ENCODE measurements at places on chromosomes 12 and 14.

- H3K4me3 ChIP-seq, result no peak overlapping the region
- H3K36me3 ChIP-seq, result no peaks in the 10 kb centered on the region
- H3K27ac ChIP-seq, result no peak overlapping the region
- DNase-seq, result no peak
- H3K27me3 ChIP-seq, result no peaks in the 10 kb centered on the region
These were observed 315.7 kb downstream of the SLC16A7 start for GRCh38 chr12:59911516-59911915.

DNA sequence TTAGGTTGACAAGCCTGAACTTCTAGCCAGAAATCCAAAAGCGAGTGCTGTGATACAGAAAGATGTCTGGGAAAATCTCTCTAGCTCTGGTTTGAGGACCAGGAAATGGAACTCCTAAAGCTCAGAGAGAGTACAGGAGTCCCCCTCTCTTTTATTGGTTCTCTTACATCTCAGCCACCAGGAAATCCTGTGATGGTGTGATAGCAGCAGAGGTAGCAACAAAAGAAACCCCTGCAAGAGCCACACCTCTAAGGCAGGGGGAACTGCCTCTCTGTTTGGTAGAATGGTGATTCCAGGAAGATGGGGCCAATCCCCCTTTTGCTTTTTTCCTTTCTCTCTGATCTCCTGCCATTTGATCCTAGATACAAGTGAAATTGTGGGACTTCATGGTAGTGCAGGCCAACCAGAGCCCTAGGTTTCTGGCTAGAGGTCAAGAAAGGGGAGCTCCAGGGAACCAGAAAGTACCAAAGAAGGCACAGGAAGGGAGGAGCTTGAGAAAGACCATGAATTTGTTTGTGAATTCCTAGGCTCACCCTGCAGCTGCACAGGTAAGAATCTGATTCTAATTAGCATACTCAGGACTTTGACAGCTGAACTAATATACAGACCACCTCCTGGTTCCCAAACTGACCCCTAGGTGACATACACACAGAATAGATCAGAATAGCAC is 88.5 kb downstream of the PAPLN start:
- H3K4me1 ChIP-seq, result peaks cover 18% of the 10 kb centered on the region
- no peaks in the 10 kb centered on the region for H3K27me3 ChIP-seq
- no peak overlapping the region for H3K27ac ChIP-seq
- no peaks in the 10 kb centered on the region for H3K36me3 ChIP-seq
- H3K4me3 ChIP-seq, result peak overlapping the region; percentile 28
- DNase-seq, result peak; percentile 72

DNA sequence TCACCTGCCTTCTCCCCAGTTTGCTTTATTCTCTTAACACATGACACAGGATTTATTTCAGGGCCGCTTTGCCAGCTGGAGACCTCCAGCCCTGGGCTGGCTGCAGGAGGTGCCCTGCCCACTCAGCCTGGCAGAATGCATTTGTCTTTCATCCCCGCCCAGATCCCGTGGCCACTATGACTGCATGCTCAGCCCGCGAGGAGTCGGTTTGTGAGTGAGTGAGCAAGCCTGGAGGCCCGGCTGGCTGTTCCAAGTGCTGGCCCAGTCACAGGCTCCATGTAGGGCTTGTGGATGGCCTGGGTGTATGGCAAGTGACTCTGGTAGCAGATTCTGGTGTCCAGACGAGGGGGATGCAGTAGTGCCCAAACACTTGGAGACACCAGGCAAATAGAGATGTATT is 2.1 kb downstream of the TDP1 start:
- H3K4me3 ChIP-seq, result no peak overlapping the region
- H3K36me3 ChIP-seq, result peaks cover 10% of the 10 kb centered on the region
- H3K27me3 ChIP-seq, result no peaks in the 10 kb centered on the region
- peaks cover 60% of the 10 kb centered on the region for H3K4me1 ChIP-seq

GRCh38 chr12:109914461-109914860 is 14.4 kb downstream of the TCHP start:
- no peak overlapping the region for H3K27ac ChIP-seq
- no peaks in the 10 kb centered on the region for H3K4me1 ChIP-seq
- H3K27me3 ChIP-seq, result no peaks in the 10 kb centered on the region
- peaks cover 91% of the 10 kb centered on the region for H3K36me3 ChIP-seq

DNA sequence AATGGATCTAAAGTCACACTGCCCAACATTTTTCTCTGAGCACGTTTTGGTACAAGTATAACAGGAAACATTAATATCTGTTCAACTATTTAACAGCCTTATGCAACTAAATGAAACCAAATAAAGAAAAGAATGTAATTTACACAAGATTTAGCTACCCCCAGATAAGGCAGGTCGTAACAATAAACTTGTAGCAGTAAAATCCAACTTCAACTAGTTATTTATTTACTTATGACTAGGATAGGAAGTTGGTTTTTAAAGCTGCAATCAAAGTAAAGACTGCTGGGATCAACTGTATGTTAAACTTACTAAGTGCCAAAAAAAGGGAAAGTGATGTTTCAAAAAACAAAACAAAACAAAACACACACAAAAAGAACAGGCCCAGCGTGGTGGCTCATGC is 30.9 kb downstream of the FERMT2 start:
- peak overlapping the region; percentile 82 for H3K27ac ChIP-seq
- H3K4me3 ChIP-seq, result no peak overlapping the region
- peaks cover 21% of the 10 kb centered on the region for H3K4me1 ChIP-seq
- H3K36me3 ChIP-seq, result no peaks in the 10 kb centered on the region
- no peaks in the 10 kb centered on the region for H3K27me3 ChIP-seq
- no peak for DNase-seq

GRCh38 chr12:50786498-50787231 is 22.8 kb downstream of the ATF1 start:
- DNase-seq, result no peak
- no peaks in the 10 kb centered on the region for H3K27me3 ChIP-seq
- peaks cover 15% of the 10 kb centered on the region for H3K36me3 ChIP-seq
- peaks cover 11% of the 10 kb centered on the region for H3K4me1 ChIP-seq
- no peak overlapping the region for H3K4me3 ChIP-seq

- no peaks in the 10 kb centered on the region for H3K36me3 ChIP-seq
- peak overlapping the region; percentile 99 for H3K4me3 ChIP-seq
- DNase-seq, result peak; percentile 11
- peak overlapping the region; percentile 98 for H3K27ac ChIP-seq
- H3K27me3 ChIP-seq, result no peaks in the 10 kb centered on the region
- peaks cover 32% of the 10 kb centered on the region for H3K4me1 ChIP-seq
These were observed 731 bp upstream of the PCNX4 start for GRCh38 chr14:60090864-60091519.

DNA sequence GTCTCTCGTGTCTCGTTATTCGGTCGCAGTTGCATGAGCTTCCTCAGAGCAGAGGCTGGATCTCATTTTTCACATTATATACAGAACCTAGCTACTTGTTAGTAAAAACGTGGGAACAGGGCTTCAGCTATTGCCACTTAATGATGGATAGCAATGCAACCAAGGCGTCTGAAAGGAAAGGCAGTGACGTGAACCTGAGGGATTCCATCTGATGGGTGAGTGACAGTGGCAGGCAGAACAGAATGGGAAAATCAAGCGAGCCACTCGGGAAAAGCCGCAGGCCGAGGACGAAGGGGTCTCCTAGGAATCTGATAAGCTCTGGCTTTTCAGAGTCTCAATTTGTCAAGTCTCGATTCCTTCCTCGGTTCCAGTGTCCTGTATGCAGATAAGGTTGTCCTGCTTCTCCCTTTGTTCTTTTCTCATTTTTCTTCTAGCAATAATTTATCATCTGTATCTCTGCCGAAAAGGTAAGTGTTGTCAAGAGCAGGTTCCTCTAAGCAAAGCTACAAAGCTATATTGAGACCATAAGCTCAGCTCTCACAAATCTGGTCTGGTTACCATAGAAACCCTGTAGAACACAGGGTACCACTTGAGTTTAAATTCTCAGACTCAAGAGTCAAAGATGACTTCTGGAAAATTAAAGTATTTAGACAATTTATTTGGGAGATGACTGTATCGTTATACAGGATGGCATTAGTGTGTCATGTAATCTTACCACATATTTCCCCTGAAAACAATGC is 416.6 kb downstream of the GLT1D1 start:
- no peaks in the 10 kb centered on the region for H3K27me3 ChIP-seq
- H3K4me3 ChIP-seq, result no peak overlapping the region
- H3K4me1 ChIP-seq, result no peaks in the 10 kb centered on the region
- DNase-seq, result no peak

GRCh38 chr14:71686677-71687076 is 245.6 kb upstream of the RGS6 start:
- H3K4me1 ChIP-seq, result no peaks in the 10 kb centered on the region
- H3K36me3 ChIP-seq, result peaks cover 22% of the 10 kb centered on the region
- H3K4me3 ChIP-seq, result no peak overlapping the region
- no peak overlapping the region for H3K27ac ChIP-seq
- H3K27me3 ChIP-seq, result no peaks in the 10 kb centered on the region
- DNase-seq, result no peak

GRCh38 chr12:117470804-117471203 is 109.4 kb upstream of the NOS1 start:
- no peaks in the 10 kb centered on the region for H3K4me1 ChIP-seq
- no peaks in the 10 kb centered on the region for H3K36me3 ChIP-seq
- H3K27ac ChIP-seq, result no peak overlapping the region
- DNase-seq, result no peak

DNA sequence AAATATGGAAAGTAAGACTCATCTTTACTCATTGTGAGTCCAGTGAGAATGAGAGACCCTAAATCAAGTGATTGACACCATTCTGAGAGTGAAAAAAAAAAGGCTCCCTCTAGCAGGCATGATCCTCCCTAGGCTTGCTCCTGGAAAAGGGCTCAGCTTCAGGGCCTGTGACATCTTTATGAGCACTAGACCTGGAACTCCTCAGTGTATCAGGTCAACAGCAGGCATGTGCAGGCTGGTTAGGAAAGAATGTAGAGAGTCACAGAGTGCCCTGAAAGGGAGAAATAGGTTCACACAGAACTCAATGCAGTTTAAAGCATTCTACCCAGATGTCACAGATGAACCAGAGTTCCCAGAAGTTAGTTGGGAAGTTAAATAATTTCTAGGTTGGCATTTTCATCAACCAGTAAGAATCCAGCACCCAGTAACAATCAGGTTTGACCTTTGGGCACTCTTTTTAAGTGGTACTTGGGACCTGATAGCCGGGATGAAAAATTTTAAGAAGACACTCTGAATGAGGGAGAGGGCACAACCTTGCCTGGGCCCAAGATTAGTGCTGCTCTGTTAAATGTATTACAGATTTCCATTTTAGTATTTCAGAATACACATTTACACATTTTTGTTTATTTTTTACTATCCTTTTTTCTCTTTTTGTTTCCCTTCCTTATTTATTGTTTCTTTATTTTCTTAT is 828.8 kb downstream of the C12orf50 start:
- H3K27ac ChIP-seq, result no peak overlapping the region
- no peak overlapping the region for H3K4me3 ChIP-seq
- no peaks in the 10 kb centered on the region for H3K4me1 ChIP-seq
- DNase-seq, result no peak

- no peaks in the 10 kb centered on the region for H3K4me1 ChIP-seq
- H3K36me3 ChIP-seq, result no peaks in the 10 kb centered on the region
- no peaks in the 10 kb centered on the region for H3K27me3 ChIP-seq
- no peak overlapping the region for H3K4me3 ChIP-seq
- DNase-seq, result no peak
These were observed 138.2 kb downstream of the RGS6 start for GRCh38 chr14:72070458-72070857.

DNA sequence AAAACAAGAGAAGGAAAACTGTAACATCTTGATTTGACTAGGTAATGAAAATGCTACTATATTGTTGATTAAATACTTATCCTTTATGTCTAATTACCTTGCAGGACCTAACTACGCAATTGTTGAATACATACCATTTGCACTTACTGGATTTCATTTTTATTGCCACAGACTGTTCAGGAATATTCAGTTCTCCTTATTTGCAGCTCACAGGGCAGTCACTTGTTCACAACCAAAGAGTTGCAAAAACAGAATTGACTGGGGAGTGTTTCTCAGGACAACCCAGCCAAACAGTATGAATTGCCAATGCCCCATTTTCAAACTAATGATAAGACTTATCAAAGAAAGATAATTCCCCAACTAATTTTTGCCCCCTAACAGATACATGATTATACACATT is 49.4 kb downstream of the CIT start:
- H3K4me3 ChIP-seq, result no peak overlapping the region
- H3K36me3 ChIP-seq, result no peaks in the 10 kb centered on the region
- no peaks in the 10 kb centered on the region for H3K4me1 ChIP-seq
- no peak for DNase-seq
- H3K27me3 ChIP-seq, result no peaks in the 10 kb centered on the region
- H3K27ac ChIP-seq, result no peak overlapping the region

DNA sequence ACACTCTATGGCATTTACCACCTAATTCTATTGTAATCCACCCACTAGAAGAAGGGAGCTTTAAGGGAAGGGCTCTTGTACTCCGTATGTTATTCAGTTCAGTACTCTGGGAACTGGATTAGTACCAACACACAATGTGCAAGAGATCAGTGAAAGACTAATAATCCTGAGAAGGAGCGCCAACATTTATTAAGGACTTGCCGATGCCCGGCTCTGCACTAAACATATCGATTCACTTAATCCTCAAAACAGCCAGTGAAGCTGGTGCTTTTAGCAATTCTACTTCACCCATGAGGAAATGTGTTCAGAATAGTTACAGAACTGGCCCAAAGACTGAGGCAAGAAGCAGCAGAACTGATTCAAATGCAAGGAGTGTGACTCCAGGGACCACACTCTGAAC is 80.9 kb downstream of the RPS6KA5 start:
- no peak for DNase-seq
- no peaks in the 10 kb centered on the region for H3K4me1 ChIP-seq
- no peaks in the 10 kb centered on the region for H3K27me3 ChIP-seq
- peaks cover 27% of the 10 kb centered on the region for H3K36me3 ChIP-seq

DNA sequence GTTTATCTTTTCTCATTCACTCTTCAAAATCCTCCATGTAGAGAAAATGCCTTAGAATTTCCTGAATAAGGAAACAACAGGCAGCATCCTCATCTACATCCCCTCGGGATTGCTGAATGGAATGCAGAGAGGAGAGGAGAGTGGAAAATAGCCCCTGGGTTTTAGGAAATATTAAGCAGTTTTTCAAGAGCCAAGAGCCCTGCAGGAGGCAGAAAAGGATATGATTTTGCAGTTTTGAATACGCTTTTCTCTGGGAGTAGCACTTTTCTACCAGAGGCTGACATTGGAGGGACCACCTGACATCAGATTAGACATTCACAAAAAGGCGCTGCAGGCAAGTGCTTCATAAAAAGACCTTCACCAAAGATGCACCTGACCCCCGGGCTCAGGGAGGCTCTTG is 362.2 kb upstream of the SFSWAP start:
- H3K36me3 ChIP-seq, result no peaks in the 10 kb centered on the region
- DNase-seq, result no peak
- H3K4me1 ChIP-seq, result no peaks in the 10 kb centered on the region
- H3K27ac ChIP-seq, result no peak overlapping the region

GRCh38 chr12:23049180-23049579 is 424.2 kb downstream of the ETNK1 start:
- no peaks in the 10 kb centered on the region for H3K4me1 ChIP-seq
- no peaks in the 10 kb centered on the region for H3K36me3 ChIP-seq
- DNase-seq, result no peak
- H3K27me3 ChIP-seq, result no peaks in the 10 kb centered on the region
- no peak overlapping the region for H3K27ac ChIP-seq

DNA sequence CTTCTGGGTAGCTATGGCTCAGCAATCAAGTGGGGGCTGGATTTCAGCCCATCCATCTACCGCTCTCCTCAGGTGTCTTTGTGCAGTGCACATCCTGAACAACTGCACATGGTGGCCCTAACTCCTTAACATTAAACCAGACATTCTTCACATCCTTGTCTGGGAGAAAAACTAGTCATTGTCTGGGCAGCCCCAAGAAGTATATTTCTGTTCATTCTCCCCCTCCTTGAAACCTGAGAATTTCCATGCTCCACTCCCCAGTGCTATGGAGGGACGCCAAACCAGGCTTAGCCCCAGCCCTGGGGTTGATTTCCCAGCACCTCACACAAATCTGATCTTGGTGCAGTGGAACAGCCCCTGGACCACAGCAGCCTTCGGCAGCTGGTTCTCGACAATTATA is 13.4 kb downstream of the MYL2 start:
- H3K4me1 ChIP-seq, result no peaks in the 10 kb centered on the region
- DNase-seq, result no peak
- no peaks in the 10 kb centered on the region for H3K27me3 ChIP-seq

Data from CD4-positive, CD25-positive, alpha-beta regulatory T cell (primary cell).